ENCODE measurements at places on chromosomes 16 and 17.

- DNase-seq, result no peak
These were observed 364.7 kb upstream of the DYNLRB2 start for GRCh38 chr16:80176114-80176513.

GRCh38 chr17:39968761-39969160 lies 6.0 kb downstream of the GSDMA start:
- DNase-seq, result no peak

DNA sequence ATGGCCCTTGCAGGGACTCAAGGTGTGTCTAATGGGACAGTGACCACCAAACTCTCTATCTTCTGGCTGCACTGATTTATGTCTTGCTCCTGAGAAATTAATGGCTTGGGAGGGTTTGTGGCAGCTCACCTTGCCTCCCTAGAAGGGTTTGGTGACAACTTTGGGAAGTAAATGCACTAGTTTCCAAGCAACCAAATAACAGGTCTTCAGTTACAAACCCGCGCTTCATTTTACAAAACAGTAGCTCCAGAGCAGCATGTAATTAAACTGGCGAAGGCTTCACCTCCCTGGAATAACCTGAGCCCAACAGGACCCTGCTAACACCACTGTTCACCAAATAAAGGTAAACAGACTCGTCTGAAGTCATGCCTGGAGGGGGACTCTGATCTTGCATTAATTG lies 318.3 kb downstream of the SLC39A11 start:
- no peak for DNase-seq

DNA sequence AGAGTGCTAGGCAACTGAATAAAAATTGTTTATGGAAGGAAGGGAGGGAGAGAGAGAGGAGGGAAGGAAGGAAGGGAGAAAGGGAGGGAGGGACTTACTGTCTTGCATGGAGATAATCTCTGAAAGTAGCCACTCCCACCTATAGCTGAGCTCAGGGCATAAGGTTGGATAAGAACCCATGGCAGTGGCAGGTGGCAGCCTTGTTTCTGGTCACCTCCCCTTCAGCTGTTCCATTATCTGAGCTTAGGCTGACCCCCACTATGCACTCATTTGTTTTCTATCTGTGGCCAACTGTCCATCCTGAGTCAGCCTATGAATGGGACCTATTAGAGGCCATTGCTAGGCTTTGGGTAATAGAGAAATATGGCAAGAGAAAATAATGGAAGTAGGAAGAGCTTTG lies 25.3 kb upstream of the MTMR4 start:
- DNase-seq, result no peak

- no peak for DNase-seq
These were observed 45.8 kb downstream of the SYT17 start for GRCh38 chr16:19213885-19214284.

- no peak for DNase-seq
These were observed 265.9 kb downstream of the CDH8 start for GRCh38 chr16:61770301-61770700.

DNA sequence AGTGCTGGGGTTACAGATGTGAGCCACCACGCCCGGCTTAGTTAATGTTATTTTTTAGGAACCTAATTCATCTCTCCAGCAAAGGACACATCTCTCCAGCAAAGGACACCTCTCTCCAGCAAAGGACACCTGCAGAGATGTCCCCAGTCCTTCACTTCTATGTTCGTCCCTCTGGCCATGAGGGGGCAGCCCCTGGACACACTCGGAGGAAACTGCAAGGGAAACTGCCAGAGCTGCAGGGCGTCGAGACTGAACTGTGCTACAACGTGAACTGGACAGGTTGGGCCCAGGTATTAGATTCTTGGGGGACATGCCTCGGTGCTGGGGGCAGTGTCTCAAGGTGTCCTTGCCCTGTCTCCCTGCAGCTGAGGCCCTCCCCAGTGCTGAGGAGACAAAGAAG lies 4.7 kb downstream of the PFAS start:
- no peak for DNase-seq

DNA sequence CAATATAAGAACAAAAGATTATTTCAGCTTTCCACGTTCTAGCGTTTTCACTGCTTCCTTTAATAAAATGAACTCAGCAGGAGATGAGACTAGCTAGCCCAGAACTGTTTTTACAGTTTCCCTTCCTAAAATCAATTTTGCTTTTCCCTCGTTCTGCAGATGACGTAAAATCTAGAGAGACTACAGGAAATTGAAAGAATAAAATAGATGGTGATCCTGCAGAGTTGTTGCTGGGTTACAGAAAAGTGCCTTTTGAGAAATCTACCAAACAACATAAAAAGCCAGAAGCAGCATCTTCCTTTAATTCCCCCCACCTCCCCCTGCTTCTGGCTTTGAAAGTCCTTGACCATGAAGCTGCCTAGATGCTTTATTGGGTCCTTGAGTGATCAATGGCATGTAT lies 96.8 kb upstream of the CLEC3A start:
- DNase-seq, result no peak

DNA sequence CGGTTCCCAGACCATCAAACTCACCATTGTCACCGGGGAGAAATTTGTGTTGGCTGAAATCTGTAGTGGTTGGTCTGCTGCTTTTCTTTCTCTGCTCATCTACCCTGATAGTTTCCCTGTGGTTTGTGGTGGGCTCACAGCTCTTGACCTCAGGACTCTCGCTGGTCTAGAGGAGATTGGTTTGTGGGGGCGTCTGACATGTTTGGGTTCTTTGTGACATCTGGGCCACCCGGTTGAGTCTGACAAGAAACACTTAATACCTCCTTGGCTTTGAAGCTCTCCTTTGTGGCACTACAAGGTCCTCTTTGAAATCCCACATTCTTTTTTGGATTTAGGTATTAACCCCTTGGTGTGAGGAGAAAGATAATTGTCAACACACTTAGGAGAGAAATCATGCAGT lies 662.0 kb downstream of the WWOX start:
- no peak for DNase-seq

DNA sequence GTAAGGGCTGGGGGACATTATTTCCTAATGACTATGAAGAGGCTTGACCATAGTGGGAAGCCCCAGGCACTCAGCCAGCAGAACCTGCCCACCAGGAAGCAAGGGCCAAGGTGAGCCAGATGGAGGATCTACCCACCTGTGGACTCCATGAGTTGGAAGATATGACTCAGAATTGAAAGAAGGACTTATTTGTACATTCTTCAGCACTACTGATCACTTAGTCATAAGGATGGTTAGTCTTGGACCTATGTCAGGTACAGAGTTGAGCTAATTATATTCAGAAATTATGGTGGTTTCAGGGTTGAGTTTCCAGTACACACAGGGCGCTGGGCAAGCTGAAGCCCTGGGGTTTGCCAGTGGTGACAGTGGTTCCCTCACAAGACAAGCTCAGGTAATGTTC lies 24.0 kb upstream of the GRIN2A start:
- DNase-seq, result no peak

DNA sequence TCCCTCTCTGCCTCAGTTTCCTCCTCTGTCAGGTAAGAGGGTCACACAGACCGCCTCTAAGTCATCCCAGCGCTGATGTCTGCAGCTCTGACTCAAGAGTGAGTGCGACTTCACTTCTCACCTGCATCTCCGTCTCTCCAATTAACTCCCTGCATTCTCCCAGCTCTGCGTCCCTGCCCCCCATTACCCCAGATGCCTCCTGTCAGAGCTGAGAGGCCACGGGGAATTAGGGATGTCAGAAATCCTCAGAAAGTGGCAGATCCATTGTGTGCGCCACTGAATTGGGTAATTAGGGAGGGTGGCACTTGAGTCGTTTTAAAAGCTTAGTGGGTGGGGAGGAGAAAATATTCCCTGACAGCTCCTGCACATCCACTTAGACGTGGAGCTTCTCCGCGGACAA lies 885.4 kb upstream of the EEF2KMT start:
- DNase-seq, result no peak

DNA sequence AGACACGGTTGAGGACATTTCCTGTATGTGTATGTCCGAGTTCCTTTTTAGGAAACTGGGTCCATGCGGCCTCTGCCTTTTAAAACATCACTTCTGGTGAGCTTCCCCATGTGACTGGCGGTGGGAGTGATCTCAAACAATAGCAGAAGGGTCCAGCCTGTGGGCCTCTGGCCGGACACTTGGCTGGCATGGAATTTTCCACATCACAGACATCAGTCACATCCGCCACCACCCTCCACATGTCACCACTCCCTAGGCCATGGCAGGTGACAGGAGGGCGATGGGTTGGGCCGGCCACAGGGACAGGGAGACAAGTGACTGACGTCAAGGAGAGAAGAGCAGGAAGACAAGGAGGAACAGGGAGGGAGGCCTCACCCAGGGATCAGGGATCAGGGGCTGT lies 83.7 kb downstream of the DNAH17 start:
- no peak for DNase-seq

DNA sequence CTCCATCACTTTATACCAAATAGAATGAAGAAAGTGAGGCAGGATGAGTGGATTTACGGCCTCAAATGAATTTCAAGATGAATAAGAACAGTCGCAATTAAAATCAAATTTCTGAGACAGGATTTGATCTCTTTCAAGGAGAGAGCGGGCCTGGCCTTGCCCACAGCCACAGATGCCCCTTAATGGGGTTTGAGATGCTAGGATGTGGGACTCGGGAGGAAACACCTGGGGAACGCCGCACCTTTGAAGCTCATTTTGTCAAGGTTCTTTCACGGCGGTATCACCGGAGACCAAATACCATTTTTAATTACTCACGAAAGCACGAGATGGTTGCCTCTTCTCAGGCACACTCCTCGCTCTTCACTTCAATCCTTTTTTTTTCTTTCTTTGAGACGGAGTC lies 178.1 kb upstream of the SDK2 start:
- DNase-seq, result no peak

DNA sequence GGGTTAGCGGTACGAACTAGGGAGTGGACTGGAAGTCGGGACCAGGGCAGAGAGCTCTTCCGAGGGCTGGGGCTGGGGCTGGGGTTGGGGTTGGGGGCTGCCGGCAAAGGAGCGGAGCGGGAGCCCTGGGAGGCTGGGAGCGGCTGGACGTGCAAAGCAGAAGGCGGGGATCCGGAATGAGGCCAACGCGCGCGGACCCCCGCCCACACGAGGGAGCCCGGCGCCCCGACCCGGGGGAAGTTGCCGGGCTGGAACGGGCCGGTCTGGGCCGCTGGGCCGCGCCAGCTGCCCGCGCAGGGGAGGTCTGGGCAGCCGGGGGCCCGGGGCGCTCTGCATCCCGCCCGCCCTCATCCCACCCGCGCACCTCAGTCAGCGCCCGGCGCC lies 323 bp downstream of the ST3GAL2 start:
- DNase-seq, result no peak

GRCh38 chr17:67570797-67571196 lies 146.9 kb upstream of the NOL11 start:
- no peak for DNase-seq

DNA sequence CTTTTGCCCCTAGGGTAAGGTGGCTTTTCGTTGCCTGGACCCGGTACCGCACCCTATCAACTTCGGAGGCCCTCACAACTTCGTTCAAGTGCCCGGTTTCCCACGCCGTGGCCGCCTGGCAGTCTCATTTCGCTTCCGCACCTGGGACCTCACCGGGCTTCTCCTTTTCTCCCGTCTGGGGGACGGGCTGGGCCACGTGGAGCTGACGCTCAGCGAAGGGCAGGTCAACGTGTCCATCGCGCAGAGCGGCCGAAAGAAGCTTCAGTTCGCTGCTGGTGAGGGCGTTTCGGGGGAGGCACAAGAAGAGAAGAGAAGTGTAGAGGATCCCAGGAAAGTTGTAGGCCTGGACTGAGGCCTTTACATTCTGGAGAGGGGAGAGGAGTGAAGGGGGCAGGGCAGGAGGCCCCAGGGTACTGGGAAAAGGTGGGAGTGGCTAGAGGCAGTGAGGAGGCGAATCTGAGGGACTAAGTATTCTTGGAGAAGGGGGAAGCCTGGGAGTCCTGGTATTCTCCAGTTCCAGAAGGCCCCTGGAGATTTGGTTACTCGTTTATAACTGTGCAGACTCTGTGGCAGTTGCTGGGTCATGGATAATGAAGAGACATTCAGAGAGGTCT lies 5.5 kb downstream of the CNTNAP1 start:
- DNase-seq, result no peak

Measured in CD4-positive, alpha-beta T cell treated with Interleukin-15 for 1 hour (primary cell).